ENCODE measurements at places on chromosomes 2 and 18.

DNA sequence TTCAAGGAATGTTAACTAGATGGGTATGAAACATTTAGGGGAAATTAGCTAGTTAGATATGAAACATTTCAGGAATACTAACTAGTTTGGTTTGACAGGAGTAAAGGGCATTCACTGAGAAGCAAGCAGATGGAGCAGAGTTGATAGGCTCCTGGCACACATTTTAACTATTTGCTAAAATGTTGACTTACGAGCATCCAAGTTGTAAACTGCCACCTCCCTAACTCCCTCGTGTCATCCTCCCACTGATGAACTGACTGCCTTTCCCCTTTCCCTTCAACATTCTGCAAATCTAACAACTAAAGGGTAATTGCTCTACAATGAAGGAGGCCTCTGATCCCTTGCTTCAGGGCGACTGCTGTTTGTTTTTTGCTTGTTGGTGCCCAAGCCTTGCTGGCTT, 580.4 kb upstream of the FAM98A start:
- no peak for DNase-seq

DNA sequence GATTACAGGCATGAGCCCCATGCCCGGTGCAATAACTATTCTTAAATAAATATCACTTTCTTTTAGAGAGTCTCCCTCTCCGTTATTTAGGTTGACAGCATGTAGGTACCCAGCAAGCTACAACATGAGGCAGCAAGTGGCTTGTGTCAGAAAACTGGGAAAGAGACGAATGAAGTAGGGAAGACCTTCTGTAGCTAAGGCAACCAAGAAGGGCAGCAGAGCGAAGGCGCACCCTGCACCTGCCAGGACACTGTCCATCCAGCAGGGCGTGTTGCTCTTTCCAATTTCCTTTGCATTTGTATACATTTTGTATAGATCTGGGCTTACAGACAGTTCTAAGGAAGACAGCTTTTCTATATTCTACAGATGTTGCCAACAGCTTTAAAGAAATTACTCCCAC, 48.1 kb downstream of the FAM228A start:
- no peak for DNase-seq

- DNase-seq, result no peak
Measured at GRCh38 chr2:180006231-180006630, 866 bp downstream of the CWC22 start.

DNA sequence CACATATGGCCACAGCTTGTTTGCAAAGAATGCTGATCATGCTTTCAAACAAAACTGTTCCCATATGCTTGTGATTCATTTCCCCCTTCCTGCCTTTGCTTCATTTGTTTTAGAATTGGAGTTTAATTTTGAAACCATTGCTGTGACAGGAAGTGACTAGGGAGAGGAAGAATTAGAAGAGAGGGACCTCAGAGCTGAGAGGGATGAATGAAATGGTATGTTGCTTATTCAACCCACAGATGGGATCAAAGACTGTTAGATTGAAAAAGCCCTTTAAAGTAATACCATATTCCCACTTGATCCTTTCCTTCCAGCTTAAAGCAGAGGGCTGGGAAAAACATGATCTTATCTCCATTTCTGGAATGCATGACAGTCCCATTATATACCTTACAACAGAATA, 106.2 kb upstream of the RNF152 start:
- DNase-seq, result no peak

GRCh38 chr2:120552800-120553481, 182.7 kb upstream of the GLI2 start:
- DNase-seq, result peak; percentile 57

- DNase-seq, result no peak
Measured at GRCh38 chr2:12725233-12726187, 8.8 kb downstream of the TRIB2 start.

GRCh38 chr2:120560330-120560729, 175.3 kb upstream of the GLI2 start:
- DNase-seq, result no peak

GRCh38 chr2:127570282-127571250, 35.1 kb downstream of the MYO7B start:
- DNase-seq, result no peak

GRCh38 chr2:11155381-11156035, at the start of gene SLC66A3:
TSS of gene SLC66A3 (plus strand) at chr2:11155467. CDS start at chr2:11155547, 80 bp downstream.
- peak; percentile 78 for DNase-seq

DNA sequence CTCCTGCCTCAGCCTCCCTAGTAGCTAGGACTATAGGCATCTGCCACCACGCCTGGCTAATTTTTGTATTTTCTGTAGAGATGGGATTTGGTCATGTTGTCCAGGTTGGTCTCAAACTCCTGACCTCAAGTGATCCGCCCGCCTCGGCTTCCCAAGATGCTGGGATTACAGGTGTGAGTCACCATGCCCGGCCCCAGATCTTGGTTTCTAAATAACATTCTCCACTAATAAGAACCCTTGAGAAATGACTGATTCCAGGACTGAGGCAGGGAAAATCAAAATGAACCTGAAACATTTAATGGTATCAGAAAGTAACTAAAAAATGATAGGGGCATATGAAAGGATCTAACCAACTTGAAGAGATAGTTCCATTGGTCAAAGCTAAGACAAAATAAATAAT, 34.0 kb downstream of the BMPR2 start:
- DNase-seq, result no peak

- DNase-seq, result no peak
Measured at GRCh38 chr18:79979843-79980242, 8.5 kb downstream of the TXNL4A start.

- DNase-seq, result peak; percentile 46
Measured at GRCh38 chr2:7725171-7725849, 808.1 kb downstream of the RNF144A start.

- no peak for DNase-seq
Measured at GRCh38 chr2:18625563-18625962, 36.2 kb upstream of the NT5C1B start.

- DNase-seq, result no peak
Measured at GRCh38 chr2:200756618-200757321, 54.9 kb upstream of the BZW1 start.

DNA sequence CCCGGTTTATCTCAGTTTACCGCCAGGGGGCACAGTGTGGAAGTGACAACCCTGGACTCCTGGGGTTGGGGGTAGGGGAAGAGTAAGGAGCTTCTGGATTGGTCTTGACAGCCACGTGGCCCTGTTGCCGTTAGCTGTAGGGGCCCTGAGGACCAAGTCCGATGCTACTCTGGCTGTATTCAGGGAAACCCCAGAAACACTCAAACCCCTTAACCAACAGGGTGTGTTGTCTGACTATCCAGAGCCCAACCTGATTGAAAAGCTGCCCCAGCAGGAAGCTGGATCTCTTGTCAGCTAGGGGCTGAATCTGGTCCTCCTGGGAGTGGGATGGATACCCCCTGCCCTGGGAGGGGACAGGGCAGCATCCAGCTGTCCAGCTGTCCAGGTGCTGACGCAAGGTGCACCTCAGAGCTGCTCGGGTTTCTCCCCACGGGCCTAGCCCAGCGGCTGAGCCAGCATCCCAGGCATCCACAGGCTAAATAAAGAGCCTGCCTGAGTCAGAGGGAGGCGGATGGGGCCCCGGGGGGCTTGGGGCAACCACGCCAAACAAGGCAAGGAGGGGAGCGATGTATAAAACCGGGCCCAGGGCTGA, 3.1 kb upstream of the GMPPA start:
- DNase-seq, result peak; percentile 77

GRCh38 chr2:137467246-137467862, 496.9 kb upstream of the HNMT start:
- DNase-seq, result peak; percentile 38

DNA sequence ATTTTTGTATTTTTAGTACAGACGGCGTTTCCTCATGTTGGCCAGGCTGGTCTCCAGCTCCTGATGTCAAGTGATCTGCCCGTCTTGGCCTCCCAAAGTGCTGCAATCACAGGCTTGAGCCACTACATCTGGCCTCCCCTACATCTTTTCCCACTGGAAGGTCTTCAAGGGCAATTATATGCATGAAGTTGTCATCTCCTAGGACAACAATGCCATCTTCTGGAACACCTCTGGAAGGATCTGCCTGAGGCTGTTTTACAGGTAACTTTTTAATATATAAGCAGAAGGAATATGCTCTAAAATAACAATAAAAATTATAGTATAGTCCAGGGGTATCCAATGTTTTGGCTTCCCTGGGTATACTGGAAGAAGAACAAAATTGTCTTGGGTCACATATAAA, 321.4 kb downstream of the AFF3 start:
- DNase-seq, result no peak

DNA sequence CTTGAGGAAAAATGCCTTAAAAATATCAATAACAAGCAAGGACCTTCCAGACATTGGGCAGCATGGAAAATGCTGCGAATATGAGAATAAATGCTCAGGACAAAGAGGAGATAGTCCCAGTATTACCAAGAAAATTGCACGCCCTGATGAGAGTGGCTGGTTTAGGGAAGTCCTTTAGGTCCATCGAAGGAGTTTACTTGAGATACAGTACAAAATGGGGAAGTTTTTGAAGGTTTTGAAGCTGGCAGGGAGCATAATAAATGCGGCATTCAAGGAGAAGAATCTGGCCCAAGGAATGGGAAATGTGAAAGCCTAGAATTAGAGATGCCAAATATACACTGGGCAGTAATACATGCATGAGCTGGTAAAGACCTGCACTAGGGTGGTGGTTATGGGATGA, 90.2 kb upstream of the SPATS2L start:
- DNase-seq, result no peak

DNA sequence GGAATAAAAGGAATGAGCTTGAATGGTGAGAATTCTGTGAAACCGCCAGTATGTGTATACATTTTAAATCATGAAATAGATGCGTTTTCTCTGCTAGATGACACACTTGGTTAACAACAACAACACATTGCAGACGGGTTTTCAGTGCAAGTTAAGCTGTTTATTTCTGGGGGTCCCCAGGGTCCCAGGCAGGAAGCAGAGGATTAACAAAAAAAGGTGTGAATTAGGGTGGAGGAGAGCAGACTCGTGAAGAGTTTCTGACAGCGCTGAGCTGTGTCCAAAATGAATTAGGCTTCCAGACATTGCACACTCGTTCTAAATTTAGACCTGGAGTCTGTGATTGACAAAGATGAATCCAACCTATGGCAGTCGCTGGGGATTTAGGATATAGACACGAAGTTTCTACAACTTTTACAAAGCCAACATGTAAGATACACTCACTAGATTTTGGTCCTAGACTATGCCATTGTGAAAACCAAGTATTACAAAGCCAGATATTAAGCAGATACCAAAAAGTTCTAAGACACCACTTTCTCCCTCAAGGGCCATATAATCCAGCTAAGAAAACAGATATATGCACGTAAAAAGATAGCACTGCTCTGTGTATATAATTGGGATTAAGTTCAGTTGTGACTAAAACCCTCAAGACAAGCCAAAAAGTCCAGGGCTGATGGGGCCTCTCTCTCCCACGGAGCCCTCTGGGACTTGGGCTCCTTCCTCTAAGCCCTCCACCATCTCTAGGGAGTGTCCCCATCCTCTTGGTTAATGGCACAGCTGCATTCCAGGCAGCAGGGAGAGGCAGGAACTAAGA, 120.2 kb downstream of the ACAA2 start:
- no peak for DNase-seq

- DNase-seq, result no peak
Measured at GRCh38 chr2:98828793-98829371, 98.0 kb upstream of the MGAT4A start.

DNA sequence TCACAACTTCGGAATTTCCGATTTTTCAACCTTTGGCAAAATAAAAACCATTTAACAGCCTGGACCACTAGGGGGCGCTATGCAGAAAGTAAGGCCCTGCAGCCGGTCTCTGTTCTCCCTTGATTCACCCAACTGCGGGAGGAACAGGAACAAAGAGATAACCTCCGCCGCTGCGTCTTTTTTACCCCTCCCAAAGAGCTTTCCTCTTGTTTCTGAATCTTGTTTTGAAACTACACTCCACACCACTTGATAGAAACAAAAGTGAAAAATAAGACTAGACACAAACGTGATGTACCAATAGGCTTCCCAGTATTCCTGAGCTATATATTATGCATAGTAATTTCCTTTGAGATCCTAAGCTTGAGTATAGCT, 231.2 kb downstream of the MYO3B start:
- DNase-seq, result peak; percentile 87

DNA sequence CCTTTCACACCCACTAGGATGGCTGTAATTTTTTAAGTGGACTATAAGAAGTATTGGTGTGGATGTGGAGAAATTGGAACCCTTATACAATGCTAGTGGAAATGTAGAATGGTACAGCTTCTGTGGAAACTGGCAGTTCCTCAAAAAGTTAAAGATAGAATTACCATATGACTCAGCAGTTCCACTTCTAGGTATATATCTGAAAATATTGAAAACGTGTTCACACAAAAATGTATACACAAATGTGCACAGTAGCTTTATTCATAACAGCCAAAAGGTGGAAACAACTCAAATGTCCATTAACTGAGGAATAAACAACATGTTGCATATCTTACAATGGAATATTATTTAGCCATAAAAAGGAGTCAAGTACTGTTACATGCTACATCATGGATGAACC, 17.7 kb downstream of the TANK start:
- no peak for DNase-seq

GRCh38 chr2:209663656-209664055, 108.0 kb upstream of the UNC80 start:
- no peak for DNase-seq

DNA sequence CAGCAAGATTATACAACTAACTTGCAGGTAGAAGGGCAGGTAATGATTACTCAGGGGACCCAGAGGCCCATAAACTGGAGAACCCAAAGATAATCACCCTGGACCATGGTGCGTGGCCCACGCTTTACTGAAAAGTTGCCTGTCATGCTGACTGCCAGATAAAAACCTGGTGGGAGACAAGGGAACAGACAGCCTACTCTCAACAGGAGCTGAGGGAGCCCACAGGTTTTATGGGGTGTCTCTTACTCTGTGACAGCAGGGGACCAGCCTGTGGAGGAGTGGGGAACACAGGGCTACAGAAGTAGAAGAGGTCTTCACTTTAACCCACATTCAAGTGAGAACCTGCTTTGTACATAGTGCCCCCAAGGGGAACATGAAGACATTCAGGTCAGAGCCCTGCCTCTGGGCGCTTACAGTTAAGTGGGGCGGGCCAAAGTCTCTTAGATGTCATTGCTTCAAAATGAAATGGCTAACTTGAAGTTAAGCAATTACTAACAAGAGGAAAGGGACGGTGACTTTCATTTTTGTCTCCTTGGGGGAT, 60.4 kb downstream of the DHRS9 start:
- DNase-seq, result no peak

GRCh38 chr2:3349211-3349693, 28.4 kb downstream of the EIPR1 start:
- no peak for DNase-seq

- DNase-seq, result no peak
Measured at GRCh38 chr2:206700156-206700555, 18.0 kb downstream of the DYTN start.

GRCh38 chr2:27903018-27903417, 12.5 kb downstream of the BABAM2 start:
- DNase-seq, result no peak

- no peak for DNase-seq
Measured at GRCh38 chr18:9055626-9056025, 46.9 kb upstream of the NDUFV2 start.
